CD4-positive, alpha-beta memory T cell (primary cell): ENCODE measurements at places on chromosomes 11 and 22.
A peak's percentile ranks its signal among the peaks of the same experiment; 100 is the strongest.

DNA sequence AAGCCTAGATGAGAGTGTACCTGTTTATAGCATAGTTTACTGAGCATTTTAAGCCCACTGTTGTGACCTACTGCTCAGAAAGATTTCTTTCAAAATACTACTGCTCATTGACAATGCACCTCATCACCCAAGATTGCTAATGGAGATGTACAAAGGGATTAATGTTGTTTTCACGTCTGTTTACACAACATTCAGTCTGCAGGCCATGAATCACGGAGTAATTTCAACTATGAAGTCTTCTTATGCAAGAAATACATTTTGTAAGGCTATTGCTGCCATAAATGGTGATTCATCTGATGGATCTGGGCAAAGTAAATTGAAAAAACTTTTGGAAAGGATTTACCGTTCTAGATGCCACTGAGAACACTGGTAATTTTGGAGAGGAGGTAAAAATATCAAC is 112.9 kb downstream of the KIF18A start:
- DNase-seq: no peak

GRCh38 chr11:75244052-75244814 is 3.7 kb downstream of the TPBGL start:
- no peak for DNase-seq

GRCh38 chr11:65295001-65295400 is 19.7 kb upstream of the CDC42EP2 start:
- DNase-seq: no peak

- DNase-seq: no peak
These were observed 697 bp upstream of the PAFAH1B2 start for GRCh38 chr11:117143390-117143789.

GRCh38 chr11:73734993-73735392 is 25.9 kb downstream of the RAB6A start:
- no peak for DNase-seq

DNA sequence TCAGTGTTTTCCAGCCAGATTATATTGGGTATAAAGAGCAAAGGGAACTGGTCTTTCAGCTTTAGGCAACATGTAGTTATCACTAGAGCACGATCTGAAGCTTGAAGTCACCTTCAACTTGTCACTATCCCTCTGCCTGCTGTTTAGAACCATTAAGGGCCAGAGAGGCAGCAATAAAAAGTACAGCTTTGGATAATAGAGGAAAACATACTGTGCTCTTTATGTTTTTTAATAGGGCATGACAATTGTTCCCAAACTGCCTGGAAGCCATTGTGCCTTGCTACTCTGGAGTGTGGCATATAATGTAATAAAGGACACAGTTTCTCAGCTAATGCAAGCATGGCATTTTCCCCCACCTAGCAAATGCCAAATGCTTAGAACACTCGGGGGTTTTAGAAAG is 1912.0 kb upstream of the RAG2 start:
- DNase-seq: no peak

- DNase-seq: no peak
These were observed 29.1 kb upstream of the TECTA start for GRCh38 chr11:121071846-121072450.

DNA sequence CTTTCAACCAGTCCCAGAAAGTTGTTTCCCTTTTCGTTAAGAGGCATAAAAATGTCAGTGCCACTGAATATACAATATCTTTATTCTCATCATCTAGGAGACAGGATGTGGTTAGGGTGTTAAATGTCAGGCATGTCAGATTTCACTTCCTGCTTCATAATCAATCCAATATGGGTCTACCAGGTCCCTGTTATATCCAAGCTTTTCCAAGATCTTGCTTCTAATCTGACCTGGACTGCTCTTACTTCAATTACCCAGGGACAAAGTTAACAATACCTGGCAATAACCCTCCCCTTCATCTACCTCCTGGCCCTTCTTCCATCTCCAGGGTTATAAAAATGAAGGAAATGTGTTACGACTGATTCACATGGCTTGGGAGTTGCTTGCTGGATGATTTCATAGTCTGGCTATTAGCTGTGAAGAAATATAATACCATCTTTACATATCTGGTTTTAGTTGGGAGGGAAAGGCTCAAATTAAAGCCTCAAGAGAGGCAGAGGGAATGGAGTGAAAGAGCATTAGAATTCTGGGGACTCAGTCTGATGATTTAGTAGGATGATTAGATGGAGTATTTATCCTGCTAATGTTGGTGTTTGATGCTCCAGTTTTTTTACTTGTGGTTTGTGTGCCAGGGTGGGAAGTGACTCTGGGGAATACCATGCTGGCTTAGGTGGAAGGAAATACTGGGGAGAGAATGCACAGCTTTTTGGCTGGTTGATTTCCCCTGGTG is 534.3 kb downstream of the ETS1 start:
- peak; percentile 37 for DNase-seq

DNA sequence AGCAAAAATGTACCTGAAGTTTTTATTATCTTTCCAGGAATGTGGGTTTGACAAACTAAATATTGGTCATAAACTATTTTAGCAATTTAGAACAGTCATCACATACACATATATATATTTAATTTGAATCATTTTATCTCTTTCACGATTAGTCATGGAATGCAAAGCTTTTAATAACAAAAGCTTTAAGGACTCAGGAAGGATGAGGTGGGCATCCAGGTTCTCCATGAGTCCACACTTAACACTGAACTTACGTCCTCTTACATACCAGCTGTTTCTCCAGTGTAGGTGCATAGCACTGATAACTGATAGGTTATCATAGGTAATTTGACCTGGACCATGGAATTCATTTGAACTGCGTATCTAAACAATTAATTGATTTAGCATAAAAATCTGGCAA is 28.1 kb upstream of the GNAZ start:
- DNase-seq: no peak

GRCh38 chr11:63643205-63643604 is 28.0 kb downstream of the ATL3 start:
- no peak for DNase-seq

GRCh38 chr22:44550711-44551491 is 52.9 kb upstream of the RTL6 start:
- peak; percentile 28 for DNase-seq
